ENCODE measurements at places on chromosomes 5 and 9.

DNA sequence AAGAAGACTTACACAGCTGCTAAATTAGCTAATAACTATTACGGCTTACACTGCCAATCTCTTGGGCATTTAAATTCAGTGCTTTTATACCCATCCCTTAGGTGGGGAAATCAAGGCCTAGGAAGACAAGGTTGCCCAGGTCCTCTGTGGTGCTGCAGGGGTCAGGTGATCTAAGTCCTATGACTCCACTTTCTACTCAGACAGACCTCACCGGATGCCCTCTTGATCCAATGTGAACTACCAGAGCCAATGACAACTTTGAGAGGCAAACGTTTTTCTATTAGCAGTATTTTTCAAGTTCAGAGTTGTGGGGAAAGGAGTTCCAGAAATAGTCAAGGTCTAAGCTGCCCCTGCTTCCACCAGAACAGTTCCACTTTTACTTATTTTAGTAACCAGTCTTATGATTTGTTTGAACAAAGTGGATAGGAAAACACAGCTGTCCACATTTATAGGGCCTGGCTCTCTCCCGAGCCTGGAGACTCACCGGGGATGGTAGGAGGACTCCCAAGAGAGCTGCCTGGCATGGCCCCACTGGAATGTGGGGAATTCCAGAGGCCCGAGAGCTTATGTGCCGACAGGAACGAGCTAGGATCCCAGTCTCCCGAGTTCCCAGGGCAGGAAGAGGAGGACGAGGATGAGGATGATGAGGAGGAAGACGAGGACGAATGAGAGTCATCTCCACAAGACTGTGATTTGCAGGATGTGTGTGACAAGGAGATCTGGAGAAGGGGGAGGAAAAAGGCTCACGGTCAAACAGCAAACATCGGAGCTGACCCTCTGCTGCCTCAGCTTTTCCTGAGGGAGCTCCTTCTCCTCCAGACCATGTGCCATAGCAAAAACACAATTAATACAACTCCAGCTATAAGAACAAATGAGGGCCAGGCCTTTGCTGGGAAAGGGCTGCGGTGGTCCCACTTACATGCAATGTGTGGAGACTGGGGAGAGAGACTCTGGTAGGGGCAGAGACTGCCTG lies 16.7 kb downstream of the FAM193B start:
- DNase-seq = no peak

- no peak for DNase-seq
Observed at GRCh38 chr5:88984040-88984439, 101.1 kb upstream of the MEF2C start.

DNA sequence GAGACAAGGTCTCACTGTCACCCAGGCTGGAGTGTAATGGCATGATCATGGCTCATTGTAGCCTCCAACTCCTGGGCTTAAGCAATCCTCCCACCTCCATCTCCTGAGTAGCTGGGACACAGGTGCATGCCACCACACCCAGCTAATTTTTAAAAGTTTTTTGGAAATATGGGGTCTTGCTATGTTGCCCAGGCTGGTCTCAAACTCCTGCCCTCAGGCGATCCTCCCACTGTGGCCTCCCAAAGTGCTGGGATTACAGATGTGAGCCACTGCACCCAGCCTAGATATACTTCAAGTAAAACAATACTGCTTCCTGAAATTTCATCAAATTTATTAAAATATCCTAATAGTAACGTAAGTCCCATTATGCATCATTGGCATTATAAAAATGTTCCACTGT lies 33.4 kb downstream of the STARD4 start:
- DNase-seq = no peak

GRCh38 chr5:133396187-133396741 lies 216.1 kb downstream of the FSTL4 start:
- DNase-seq = no peak

DNA sequence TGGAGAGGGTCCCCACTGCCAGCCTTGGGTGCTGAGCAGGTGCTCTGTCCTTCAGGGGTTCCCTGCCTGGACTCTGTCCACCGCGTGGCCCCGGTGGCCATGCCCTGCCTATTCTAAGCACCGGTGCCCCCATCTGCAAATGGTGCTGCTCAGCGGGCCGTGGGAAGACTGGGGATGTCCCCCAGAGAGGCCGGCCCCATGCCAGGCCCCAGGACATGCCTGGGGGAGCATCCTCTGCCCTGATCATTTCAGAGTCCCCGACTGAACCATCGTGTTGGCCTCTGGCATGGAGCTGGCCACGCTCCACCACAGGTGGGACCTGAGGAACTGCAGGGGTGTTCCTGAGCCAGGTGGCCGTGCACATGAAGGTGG lies 64.7 kb downstream of the RXRA start:
- DNase-seq = no peak

- no peak for DNase-seq
Observed at GRCh38 chr5:169248550-169248949, 52.4 kb downstream of the SLIT3 start.

GRCh38 chr9:27672718-27673117 lies 99.4 kb upstream of the C9orf72 start:
- no peak for DNase-seq

DNA sequence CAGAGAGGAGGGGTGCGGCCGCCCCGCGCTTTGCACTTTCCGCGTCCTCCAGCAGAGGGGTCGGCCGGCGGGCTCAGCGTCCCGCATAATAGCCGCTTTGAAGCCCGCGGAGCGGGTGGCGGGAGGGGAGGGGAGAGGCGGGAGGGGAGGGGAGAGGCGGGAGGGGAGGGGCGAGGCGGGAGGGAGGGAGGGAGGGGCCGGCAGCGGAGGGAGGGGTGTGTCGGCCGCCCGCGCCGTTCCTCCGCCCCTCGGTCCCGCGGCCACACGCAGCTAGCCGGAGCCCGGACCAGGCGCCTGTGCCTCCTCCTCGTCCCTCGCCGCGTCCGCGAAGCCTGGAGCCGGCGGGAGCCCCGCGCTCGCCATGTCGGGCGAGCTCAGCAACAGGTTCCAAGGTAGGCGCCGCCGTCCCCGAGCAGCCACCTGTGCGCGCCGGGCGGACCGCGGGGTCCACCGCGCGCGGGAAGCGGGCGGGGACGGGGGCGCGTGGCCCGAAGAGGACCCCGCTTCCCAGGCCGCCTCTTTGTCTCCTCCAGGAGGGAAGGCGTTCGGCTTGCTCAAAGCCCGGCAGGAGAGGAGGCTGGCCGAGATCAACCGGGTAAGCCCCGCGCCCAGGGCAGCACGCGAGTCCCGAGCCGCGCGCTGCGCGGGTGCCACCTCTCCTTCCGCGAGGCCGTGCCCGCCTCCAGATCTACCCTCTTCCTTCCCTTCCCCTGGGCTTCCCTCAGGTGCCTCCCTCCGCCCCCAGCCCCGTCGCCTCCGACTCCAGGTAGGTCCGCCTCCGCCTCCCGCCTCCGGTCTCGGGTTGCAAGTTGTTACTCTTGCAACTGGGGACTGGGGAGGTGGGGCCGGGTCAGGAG lies at the start of gene AIF1L:
Gene AIF1L, plus strand, starts transcription at position 263 of the 857 bp plus-strand sequence. Its CDS starts 99 bp downstream, at position 362.
- DNase-seq = no peak

- DNase-seq = no peak
Observed at GRCh38 chr5:44828719-44829118, 20.0 kb downstream of the MRPS30 start.

- DNase-seq = no peak
Observed at GRCh38 chr9:114092336-114092735, 6.8 kb downstream of the KIF12 start.

- no peak for DNase-seq
Observed at GRCh38 chr5:169590602-169591001, 7.0 kb downstream of the SPDL1 start.

DNA sequence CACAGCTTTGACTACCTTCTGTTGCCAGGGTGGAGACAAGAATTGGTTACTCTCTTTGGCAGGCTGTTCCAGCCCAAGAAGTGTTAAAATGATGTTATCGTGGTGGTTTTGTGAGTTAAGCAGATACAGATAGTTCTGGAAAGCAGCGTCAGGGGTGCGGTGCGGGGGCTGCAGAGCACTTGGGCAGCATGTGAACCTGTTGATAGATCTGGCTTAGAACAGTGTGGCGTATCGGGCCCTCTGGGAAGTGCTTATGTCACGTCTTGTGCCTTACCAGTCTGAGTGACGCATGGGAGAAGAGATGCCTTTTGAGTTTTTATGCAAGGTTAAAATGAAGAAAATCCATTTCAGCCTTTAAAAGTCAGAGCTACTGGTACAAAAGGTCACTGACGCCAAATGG lies 152.5 kb downstream of the PRKACG start:
- DNase-seq = no peak

DNA sequence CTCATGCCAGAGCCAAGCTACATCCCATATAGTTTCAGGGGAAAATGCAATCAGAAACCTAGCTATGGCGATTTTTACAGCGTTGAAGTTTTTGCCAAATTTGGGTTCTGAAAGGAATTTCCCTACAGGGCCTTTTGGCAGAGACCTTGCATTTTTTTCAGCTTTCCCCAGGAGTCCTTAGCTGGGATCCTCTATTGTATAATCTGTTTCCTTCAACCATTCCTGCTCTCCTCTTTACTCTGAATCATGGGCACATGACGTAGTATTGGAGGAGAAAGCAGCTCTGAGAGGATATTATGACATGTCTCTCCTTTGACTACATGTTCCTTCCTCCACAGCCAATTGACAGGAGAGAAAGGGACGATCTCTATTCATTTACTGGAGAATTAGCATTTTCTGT lies 118.5 kb upstream of the ERCC6L2 start:
- DNase-seq = no peak

GRCh38 chr5:92923885-92924284 lies 657.1 kb downstream of the NR2F1-AS1 start:
- DNase-seq = no peak

DNA sequence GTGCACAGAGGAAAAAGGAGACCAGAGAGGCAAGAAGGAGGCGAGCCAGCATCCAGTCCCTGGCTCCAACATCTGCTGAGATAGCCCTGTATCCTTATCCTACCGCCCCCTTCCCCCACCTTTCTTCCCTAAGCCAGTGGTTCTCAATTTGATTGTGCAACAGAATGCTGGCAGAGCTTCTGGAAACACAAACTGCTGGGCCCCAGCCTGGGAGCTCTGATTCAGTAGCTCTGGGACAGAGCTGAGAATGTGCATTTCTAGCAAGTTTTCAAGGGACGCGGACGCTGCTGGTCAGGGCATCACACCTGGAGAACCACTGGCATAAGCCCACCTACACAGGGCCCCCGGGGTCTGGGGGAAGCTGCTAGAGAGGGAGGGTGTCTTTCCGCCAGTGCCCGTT lies 21.1 kb downstream of the AK8 start:
- DNase-seq = no peak

DNA sequence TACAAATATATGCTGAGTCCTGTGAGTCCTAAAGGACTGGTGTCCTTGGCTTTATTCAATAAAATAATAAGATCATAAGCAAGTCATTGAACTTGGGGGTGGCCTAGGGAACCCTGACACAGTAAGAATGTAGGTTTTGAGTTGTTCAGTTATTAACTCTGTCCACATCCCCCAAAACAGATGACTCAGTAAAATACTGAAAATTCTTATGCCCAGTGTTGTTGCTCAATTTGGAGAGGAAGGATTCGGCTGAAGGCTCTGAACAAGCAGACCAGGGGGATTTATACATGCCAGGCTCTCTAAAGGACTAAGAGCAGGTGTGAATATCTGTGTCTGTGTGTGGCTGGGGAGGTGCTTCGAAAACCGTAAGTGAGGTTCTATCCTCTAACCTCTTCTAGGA lies 173.7 kb downstream of the RMI1 start:
- no peak for DNase-seq

GRCh38 chr5:7904170-7904569 lies 35.2 kb downstream of the MTRR start:
- no peak for DNase-seq

DNA sequence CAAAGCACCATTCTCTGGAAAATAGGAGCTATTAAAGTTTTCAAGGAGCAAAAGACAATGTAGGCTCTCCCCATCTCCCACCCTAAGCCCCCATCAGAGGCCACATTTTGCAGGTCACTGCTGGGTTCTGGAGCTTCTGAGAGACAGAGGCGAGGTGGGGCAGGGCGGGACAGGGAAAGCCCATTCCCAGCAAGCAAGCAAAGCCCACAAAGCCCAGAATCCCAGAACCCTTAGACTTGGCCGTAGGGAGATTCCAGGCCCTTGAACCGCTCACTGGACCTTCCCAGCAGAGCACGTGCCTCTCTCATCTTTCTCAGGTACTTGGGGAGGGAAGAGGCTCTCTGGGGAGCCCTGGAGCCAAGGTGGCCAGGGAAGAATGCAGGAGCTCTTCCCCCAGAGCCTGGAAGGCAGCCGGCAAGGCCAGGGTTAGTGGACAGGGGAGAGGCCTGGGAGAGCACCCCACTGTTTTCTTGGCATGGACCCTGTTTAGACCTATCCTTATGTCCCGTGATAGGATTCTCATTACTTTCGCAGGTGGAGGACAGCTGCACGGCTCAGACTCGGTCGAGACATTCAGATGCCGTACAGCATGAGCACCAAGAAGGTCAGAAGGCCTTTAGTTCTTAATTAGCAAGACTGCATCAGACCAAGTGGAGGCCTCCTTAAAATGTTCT lies 52.4 kb downstream of the ZNF354C start:
- no peak for DNase-seq

DNA sequence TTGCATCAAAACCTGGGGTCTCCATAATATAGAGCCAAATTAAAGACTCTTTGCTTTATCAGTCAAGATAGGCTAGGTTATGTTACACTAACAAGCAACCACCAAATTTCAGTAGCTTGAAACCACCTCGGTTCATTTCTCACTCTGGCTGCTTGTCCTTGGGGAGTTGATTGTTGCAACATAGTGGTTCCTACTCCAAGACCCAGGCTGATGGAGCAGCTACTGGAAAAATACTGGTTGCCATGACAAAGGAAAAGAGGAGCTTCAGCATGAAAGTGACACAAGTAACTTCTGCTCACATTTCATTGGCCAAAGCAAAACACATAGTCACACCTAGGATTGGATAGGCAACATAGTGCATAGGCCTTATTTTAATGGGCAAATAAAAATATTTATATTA lies 18.5 kb upstream of the RCL1 start:
- no peak for DNase-seq

DNA sequence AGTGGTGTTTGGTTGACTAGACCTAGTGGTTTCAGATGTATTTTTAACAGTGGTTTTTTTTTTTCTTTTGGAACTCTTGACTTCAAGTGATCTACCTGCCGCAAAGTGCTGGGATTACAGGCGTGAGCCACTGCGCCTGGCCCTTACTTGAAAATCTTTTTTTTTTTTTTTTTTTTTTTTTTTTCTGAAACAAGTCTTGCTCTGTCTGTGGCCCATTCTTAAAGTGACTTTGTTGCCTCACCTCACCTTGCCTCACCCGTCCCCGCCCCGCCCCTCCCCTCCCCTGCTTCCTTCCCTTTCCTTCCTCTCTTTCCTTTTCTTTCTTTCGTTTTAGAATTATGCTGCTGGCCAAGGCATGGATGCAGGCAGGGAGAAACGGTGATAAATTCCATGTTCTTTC lies 26.0 kb downstream of the GPBP1 start:
- no peak for DNase-seq
